NCI-H187 treated with DMSO at 0.1 percent for 48 hours (cell line): ENCODE measurements at places on chromosomes 4 and X.

DNA sequence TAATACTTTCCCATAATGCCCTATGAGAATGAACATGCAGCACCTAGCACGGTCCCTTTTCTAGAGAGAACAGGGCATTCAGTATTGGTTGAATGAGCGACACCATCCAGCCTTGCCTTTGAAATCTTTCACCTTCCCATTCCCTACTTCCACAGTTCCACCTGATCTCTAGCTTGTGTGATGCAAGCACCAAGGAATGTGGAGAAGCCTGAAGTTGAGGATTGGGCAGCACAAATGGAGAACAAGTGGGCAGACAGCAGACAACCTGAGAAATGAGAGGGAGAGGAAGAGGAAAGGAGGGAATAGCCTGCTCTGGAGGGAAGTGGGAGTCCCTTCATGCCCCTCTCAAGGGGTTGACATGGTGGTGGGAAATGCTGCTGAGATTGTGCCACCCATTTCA lies 365.1 kb upstream of the CXorf51A start:
- no peak for DNase-seq

GRCh38 chr4:12393631-12394262 lies 965.1 kb upstream of the HS3ST1 start:
- no peak for DNase-seq

DNA sequence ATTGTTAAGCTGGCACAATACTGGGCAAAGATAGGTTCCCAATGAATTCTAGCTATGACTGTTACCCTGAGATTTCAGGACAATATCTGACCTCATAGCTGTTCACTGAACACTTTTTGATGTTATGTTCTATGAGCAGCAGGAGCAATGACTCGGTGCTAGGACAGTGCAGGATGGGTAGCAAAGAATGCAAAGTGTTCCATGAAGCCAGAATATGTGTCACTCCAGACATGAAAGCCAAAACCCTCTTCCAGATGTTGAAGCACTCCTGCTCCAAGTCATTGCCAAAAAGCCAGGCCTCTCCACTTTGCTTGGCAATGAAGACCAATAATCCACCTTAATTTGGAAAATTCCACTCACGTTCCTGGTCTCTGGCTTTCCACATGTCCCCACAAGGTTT lies 300.9 kb upstream of the CPEB2 start:
- no peak for DNase-seq

- DNase-seq, result no peak
Measured at GRCh38 chr4:113960684-113961321, 18.6 kb downstream of the ARSJ start.

GRCh38 chrX:44093431-44093830 lies 120.2 kb upstream of the NDP start:
- DNase-seq, result no peak

- DNase-seq, result no peak
Measured at GRCh38 chrX:17007134-17007768, 60.8 kb downstream of the REPS2 start.

- no peak for DNase-seq
Measured at GRCh38 chrX:49249071-49249470, 13.8 kb downstream of the CCDC22 start.

- no peak for DNase-seq
Measured at GRCh38 chr4:37964734-37965457, 4.7 kb downstream of the PTTG2 start.

- DNase-seq, result no peak
Measured at GRCh38 chr4:162116095-162116779, 47.6 kb downstream of the FSTL5 start.

- DNase-seq, result no peak
Measured at GRCh38 chrX:13283512-13283911, 36.3 kb downstream of the ATXN3L start.

DNA sequence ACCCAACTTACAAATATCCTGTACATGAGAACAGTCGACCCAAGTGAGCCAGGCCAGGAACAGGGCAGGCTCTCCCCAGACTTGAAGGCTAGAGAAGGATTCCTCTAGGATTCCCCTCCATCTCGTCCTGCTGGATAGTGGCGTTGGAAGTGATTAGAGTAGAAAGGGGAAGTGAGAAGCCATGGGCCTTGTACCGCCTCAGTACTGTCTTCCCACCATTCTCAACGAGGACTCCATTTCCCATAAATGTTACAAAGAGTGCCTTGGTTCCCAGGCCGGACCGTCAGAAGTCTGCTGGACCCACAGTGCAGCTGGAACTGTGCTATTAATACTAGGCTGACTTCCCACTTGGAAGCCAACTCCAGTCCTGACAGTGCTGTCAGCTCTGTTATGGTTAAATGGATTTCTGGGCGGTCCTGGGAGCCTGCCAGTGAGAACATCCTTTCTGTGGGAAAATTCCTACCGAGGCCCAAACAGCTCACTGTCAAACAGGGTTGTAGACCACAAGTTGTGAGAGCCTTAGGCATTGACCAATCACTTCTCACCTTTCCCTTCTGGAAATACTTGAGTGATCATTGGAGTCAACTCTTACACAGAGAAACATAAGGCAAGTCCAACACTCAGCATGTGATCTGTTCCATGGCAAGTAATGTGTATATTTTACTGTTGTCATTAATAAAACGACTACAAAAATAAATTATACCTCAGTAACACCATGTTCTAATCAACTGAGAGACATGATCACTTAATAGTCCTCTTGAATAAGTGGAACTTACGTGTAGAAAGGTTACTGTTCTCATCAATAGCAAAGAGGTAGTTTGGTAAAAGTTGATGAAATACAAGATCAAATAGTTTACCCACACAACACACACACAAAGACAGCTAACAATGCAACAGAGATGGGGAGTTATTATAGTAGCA lies 58.4 kb downstream of the AMELX start:
- DNase-seq, result no peak

- DNase-seq, result no peak
Measured at GRCh38 chr4:3136454-3136853, 62.0 kb downstream of the HTT start.

GRCh38 chr4:75844151-75844662 lies 58.0 kb downstream of the PPEF2 start:
- no peak for DNase-seq
